ENCODE measurements at places on chromosomes 7 and 10.
A peak's percentile ranks its signal among the peaks of the same experiment; 100 is the strongest.

GRCh38 chr7:98240961-98241673 is 10.9 kb downstream of the TECPR1 start:
- no peak for DNase-seq

DNA sequence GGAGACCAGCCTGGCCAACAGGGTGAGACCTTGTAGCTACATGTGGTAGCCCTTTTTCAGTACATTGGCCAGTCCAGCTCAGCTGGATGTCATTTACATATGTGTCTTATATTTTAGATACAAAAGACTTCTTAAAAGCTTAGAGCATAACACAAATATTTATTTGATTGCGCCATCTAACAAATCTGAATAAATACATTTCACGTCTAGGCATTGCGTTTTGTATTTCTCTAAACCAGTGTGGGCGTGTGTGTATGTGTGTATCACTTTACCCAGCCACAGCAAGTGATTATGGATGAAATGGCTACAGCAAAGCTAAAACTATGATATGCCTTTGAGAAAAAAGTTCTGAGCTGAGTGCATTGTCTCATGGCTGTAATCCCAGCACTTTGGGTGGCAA is 14.0 kb downstream of the RABGEF1 start:
- DNase-seq = no peak

DNA sequence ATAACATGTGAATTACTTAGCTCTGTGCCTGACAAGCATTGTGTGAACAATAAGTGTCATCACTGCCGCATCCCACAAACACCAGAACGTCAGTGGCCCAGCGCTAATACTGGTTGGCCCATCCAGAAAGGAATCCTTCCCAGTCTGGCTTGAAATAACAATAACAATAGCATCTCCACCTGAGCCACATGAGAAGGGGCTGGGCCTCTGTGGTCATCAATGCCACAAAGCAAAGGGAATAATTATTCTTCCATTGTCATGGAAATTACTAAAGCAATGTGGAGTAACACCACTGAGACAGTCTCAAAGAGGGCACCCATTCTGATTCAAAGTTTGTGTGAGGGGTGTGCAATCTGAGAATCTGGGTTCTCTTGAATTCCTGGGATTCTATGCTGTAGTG is 105.7 kb upstream of the INHBA start:
- DNase-seq = no peak

DNA sequence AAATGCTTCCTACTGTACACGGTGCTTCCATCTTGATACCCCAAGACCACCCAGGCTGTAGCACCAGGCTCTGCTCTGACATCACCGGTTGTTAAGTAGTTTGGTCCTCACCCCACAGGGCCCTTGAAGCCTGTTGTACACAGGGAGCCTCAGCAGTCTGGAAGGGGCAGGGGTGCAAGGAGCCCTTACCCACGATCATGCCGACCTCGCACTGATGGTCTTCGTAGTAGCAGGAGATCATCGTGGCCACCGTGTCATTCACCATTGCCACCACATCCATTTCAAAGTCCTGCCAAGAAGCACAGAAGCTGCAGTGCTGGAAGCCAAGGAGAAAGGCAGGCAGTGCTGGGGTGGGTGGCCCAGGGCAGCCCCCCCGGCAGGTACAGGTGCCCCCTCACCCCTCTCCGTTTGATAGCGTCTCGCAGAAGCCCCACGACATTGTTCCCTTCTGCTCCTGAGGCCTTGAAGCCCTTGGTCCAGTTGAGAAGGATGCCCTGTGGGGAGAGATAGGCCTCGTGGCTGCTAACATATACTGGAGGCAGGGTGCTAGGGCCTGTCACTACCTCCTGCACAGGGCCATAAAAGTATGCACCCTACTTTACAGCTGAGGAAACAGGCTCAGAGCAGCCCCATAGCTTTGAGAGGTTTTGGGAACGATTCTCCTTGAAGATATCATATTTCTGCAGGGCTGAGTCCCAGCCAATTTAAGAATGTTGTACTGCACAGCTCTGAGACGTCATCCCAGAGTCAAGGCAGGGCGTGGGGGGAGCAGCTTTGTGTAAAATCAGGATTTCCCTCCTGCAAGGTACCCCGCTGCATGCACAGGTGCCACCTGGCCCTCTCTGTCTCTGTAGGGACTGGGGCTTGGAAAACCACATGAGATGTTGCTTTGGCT is 8.7 kb upstream of the MYL7 start:
- no peak for DNase-seq

DNA sequence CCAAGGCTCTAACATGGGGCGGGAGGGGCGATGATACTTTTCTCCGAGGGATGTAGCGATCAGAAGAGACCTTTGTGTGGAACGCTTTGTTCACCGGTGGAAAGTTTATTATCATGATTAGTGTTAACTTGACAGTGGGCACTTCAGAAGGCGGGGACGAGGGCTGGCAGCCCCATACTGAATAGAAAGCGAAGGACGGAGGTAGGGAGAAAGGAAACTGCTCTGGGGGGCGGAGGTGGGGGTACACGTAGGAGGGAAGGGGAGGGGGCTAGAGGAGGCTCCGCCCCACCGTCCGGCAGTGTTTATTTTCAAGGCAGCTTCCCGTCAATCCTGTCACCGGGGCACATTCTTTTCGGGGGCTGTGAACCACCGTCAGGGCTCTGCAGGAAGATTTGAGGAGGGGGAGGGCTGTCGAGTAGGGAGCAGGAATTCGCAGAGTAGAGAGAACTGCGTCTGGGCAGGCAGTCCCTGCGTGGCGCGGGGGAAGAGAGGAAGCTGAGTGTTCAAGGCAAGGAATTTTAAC is 9.4 kb upstream of the NKX2-3 start:
- no peak for DNase-seq

DNA sequence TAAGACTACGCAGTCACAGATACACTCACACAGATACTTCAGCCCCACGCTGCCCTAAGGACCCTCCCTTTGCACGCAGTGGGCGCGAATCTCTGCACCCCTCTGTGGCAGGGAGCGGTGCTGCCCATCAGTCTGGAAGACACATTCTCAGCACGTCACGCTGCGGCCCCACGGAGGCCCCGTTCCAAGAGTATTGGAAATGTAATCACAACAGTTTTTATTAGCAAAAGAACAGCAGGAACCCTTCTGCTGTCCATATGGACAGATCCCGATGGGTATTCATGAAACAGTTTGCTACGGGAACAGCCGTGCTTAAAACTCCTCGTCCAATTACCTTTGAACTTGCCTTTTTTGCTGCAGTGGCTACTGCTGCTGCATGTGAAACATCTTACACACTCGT is 131.0 kb downstream of the RPS24 start:
- no peak for DNase-seq

GRCh38 chr7:146331369-146331768 is 214.8 kb downstream of the CNTNAP2 start:
- DNase-seq = no peak

DNA sequence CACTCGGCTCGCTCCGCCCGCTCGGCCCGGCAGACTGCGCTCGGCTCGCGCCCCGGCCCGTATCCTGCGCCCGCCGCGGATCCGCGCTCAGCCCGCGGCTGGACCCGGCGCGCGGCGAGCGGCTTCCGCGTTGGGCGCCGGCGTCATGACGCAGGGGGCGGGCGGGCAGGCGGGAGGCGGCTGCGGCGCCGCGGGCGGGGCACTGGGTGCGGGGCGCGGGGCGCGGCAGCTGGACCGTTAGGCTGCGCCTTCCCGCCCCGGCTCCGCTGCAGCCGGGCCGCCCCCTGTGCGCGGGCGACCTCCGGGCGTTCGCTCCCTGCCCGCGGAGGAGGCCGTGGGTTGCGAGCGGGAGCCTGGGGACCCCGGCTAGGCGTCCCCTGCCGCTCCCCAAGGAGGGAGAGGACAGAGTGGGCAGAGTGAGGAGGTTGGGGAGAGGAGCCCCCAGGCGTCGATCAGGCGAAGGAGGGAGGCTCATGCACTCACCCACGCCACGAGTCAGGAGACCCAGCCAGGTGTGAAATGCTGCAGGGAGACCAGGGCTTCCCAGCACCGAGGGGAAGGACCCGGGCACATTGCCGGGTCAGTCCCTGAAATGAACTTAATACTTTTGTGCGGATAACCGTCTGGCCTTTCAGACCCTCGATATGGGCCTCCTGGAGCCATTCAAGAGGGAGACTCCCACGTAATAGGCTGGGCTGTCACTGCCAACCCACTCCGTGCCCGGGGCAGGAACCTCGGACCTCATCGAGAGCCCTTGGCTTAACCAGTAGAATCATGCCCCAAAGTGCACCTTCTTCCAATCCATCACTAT is at the start of gene PIP4K2A:
TSS of gene PIP4K2A (minus strand) at position 100 of the 811 bp plus-strand sequence. CDS start 252 bp downstream, outside the sequence.
- peak; percentile 80 for DNase-seq

GRCh38 chr7:100158229-100159098 is at the start of gene TRAPPC14:
TRAPPC14 (minus strand) TSS chr7:100158723; CDS start chr7:100158499, 224 bp downstream.
- peak; percentile 89 for DNase-seq

- DNase-seq = no peak
Observed at GRCh38 chr7:28157831-28158416, 22.7 kb downstream of the JAZF1 start.

DNA sequence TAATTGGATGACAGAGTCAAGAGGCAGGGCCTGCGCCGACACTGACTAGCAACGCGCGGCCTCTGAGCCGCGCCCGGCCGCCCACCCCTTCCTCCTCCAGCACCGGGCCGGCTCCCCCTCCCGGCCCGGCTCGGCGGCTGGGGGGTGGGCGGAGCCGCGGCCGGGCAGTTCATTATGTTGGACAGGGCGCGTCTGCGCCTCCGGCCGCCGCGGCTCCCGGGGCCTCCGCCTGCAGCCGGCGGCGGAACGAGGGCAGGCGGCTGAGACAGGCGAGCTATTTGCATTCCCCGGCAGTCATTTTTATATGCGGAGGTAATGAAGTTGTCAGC is 106.7 kb downstream of the SNX10 start:
- peak; percentile 12 for DNase-seq

DNA sequence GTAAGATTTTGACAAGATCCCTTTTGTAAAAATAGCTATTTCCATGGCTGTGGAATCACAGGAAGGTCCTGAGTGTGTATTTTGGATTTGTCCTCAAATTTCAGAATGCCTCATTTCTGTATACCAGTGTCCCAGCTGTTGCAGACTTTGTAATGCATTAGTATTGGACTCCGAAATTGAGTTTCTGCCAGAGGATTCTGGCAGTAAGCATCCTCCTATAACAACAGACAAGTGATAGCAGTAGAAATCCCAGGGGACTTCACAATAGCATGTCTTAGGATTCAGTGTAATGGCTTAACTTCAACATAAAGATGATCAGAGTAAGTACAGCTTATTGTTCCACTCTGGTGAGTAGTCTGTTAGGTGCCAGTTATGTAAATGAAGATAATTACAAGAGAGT is 104.6 kb downstream of the FOXP2 start:
- no peak for DNase-seq

DNA sequence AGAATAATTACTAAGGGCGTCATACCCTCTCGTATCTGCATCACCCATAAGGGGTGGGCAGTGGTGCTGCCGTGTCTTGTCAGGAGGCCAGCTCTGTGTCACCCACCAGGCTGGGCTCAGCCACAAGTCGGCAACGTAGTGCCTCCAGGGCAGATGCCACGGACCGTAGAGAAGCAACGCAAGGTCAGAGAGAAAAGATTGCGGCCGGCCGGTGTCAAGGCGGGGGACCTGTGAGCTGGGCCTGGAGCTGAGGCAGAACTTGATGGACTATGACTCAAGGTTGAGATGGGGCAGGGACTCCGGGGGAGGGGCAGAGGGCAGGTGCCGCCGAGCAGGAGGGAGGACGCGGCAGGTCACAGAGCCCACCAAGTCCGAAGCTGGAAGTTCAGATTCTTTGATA is 29.5 kb downstream of the FOXK1 start:
- DNase-seq = no peak

GRCh38 chr10:58994226-58995057 is 182.0 kb upstream of the PHYHIPL start:
- DNase-seq = no peak

- no peak for DNase-seq
Observed at GRCh38 chr7:55065079-55065478, 46.3 kb downstream of the EGFR start.

GRCh38 chr10:119325131-119325530 is 117.8 kb downstream of the GRK5 start:
- no peak for DNase-seq

DNA sequence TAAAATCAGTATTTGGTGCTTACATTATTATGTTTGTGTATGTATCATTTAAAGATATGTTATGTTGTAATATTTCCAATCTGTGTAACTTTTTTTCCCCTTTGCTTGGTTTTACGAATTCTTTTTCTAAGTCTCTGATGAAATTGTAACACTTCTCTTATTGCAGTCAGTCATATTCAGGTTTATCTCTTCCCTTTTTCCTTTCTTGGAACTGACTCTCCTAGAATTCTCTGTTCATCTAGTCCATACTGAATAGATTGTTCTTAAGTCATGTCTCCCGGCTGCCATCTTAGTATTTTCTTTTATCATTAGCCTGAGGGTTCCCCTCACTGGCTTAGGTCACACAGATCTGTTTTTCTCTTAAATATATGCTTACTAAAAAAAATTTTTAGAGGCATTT is 44.6 kb downstream of the PHTF2 start:
- no peak for DNase-seq

DNA sequence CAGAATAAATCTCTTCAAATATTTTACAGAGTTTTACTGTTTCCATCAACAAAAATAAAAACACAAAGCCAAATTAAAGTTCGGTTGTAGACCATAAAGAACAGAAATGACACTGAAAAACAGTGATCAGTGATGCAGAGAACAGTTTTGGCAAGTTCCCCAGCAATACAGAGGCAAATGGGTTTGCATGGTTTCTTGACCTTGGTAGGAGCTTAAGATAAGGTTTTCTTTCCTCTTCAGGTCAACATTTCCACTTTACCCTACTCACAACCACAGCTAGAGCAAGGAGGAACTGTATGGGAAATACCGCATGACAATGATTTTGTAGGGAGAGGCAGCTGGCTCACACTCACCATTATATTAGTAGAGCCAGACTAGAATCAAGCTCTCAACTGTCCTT is 199.5 kb downstream of the SH2D4B start:
- no peak for DNase-seq

DNA sequence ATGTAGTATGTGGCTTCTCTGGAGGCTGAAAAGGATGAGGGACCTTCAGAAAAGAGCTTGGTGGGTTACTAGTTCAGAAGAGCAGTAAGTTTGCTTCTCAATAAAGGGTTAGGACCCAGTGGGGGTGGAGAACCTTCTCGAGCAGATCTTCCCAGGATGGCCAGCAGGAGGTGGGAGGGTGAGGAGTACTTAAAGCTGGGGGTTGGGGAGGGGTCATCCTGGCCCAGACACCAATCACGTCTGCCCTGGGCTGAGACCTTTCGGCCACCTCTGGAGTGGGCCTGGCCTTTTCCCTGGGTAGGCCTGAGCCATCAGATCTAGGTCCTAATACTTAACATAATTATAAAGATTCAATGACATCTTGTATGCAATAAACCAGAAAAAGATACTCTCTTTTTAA is 149.0 kb upstream of the TCF7L2 start:
- no peak for DNase-seq

GRCh38 chr7:46969303-46970130 is 612.4 kb downstream of the TNS3 start:
- DNase-seq = no peak

- DNase-seq = no peak
Observed at GRCh38 chr10:108982159-108982558, 941.2 kb downstream of the XPNPEP1 start.

Data from stimulated activated CD4-positive, alpha-beta T cell treated with anti-CD3 and anti-CD28 coated beads, Interleukin-4, amount 100 ng/mL, for 4 hours (primary cell).